Urothelium cell line (cell line): ENCODE measurements at places on chromosomes 3 and 15.

DNA sequence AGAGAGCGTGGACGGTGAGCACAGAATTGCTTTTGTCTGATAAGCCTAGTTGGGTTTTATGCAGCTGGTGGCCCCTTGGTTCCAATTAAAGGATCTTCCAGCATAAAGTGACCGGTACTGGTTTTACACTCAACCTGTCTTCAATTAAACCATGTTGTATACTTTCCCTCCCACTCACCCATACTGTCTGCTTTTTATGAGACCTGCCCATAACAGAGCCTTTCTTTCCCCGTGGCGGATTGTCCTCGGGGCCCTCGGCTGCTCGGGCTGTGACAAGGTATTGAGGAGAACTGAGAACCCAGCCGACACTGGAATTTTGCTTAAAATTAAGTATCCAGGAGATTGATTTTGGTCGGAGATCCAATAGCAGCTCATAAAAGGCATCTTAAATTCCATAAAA, 98.4 kb downstream of the TMEM266 start:
- DNase-seq, result no peak

GRCh38 chr15:80585544-80586018, 109.5 kb upstream of the ABHD17C start:
- no peak for DNase-seq

- peak; percentile 96 for DNase-seq
Measured at GRCh38 chr15:90249203-90249863, at the start of gene TTLL13. TTLL13 (plus strand) TSS chr15:90249556; CDS start chr15:90250631, 1,075 bp downstream.

DNA sequence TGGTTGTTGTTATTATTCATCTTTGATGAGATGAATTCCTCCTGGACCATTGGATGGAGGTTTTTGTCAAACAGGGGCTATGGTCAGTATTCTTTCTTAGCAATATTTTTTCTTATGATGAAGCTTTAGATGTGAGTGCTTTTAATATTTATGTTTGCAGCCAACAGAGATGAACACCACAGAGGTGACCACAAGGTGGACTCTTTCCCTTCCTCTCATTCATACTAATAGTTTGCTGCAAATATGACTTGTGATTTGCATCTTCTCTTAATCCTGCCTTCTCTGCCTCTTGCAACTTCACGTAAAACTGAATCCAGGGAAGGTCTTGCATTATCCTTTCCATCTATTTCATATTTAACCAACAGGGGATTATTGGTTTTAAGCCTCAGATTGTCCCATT, 473.1 kb upstream of the UBE2E2 start:
- peak; percentile 12 for DNase-seq

DNA sequence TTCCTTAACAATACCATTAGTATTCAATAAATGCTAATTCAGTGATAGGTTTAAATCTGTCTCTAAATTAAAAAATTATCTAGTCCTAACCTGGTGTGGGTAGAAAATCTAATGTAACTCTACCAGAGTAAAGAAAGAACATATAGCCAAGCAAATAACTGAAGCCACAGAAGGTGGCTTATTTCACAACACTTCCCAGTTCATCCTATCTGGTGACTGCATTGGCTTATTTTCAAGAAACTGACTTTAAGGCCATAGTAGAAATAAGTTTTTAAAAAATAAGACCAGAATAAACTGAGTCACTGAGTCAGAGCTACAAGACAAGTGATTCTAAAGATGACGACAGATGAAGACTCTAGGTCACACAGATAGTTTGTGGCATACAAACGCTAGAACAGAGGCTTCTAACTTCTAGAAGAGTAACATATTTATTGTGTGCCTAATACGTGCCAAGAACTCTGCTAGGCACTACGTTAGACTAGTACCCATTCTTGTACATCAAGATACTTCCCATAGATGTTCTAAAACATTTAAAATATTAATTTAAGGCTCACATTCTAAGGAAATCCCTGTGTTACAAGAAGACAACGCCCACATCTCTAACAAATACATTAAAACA, 25.9 kb downstream of the TMCC1 start:
- DNase-seq, result no peak

DNA sequence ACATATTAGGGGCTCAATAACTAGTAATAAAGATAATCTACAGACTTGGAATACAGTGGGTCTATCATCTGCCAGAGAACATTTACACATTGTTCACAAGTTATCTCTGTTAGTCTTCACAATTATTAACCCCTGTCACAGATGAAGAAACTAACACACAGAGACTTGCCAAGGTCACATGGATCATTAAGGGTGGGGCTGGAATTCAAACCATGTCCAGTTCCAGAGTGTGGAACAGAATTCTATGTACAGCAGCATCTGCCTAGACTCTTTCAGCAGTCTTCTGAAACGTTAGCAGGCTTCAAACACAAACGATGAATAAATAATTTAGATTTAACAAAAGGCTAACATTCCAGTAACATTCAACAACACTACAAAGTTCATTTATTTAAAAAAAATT, 673.9 kb upstream of the NR2F2 start:
- DNase-seq, result no peak

DNA sequence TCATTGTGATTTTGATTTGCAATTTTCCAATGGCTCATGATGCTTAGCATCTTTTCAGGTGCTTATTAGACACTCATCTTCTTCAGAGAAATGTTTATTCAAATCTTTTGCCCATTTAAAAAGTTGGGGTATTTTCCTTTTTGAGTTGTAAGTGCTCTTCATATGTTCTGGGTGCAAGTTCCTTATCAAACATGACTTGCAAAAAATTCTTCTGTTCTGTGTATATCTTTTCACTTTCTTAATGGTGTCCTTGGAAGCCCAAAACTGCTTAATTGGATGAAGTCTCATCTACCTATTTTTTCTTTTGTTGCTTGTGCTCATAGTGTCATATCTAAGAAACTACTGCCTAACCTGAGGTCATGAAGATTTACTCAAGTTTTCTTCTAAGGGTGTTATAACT, 332.8 kb downstream of the PLCL2 start:
- DNase-seq, result no peak

- no peak for DNase-seq
Measured at GRCh38 chr15:78070049-78070700, 7.3 kb downstream of the TBC1D2B start.

DNA sequence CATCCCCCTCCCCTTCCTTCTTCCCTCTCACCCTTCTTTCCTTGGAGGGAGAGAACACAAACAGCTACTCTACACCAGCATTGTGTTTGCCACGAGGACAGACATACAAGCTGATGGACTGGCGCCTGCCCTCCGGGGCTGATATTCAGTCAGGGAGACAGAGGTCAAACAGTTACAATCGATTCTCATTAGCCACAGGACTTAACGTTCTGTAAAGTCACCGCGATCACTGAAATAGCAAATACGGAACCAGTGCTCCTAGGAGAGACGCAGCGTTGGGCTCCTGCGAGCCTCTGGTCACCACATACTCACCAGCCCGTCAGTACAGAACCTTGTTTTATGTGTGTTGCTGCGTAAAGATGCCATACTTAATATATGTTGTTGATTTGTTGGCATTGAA, 108.8 kb downstream of the LRRK1 start:
- no peak for DNase-seq

DNA sequence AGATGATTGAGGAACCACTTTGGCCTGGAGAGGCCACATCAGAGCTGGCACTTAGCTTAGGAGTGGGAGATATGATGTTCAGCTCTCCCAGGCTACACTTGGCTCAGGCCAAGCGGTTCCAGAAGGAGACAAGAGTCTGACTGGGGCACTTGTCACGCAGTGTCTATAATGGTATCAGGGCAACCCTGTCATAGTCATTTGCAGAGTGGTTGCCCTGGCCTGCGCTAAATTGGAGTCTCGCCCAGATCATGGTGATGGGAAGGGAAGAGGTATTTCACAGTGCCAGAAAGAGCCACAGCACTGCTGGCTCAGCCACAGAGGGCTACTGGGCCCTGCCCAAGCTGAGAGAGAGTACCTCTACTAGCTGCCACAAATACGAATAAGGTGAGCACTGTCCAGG, 186.9 kb upstream of the CRBN start:
- no peak for DNase-seq

GRCh38 chr15:57914350-57915055, 151.0 kb downstream of the ALDH1A2 start:
- no peak for DNase-seq

GRCh38 chr3:95280711-95281352, 1218.0 kb downstream of the NSUN3 start:
- no peak for DNase-seq

DNA sequence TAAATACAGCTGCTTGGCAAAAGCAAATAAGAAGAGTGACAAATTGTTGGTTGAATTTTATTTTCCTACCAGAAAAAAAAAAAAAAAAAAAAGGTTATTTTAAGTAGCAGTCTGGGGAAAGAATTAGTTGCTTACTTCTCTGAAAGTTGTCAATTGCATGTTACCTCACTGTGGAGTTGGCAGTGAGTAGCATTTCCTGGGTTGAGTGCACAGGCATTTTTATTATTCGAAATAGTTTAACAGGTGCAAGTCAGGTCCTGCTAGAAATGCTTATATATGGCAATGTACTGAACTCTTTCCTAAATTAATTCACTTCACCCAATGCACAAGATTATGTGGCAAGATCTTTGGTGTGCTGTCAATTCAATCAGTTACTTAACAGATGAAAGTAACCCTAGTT, 680.6 kb downstream of the EPHA3 start:
- DNase-seq, result no peak

DNA sequence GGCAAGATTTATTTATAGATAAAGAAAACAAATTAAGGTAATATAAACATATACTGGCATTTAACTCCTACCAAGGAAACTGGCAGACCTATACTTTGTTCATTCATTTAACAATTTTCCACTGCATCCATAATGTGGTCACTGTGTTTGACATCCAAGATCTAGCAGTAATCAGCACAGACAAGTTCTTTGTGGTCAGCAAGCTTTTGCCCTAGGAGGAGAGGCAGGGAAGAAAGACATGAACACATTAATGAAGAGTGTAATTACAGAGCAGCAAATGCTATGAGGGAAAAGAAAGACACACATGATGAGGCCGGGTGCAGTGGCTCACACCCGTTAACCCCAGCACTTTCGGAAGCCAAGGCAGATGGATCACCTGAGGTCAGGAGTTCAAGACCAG, 34.4 kb downstream of the SUCLG2 start:
- no peak for DNase-seq

DNA sequence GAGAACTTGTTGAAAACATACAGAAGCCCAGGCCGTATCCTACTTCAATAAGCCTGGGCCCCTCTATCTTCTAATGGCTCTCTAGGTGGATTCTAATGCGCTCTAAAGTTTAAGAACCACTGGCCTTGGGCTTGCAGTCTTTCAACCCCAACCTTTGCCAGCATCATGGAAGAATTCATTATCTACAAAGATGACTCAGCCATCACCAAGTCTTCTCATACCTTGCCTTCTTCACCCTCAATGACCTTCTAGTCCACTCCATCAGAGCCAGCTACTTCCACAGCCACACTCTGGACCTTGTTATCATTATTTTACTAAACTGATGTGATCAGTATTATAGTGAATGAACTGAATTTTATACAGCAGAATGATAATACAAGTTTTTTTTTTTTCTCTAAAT, 16.9 kb upstream of the TIPARP start:
- no peak for DNase-seq

DNA sequence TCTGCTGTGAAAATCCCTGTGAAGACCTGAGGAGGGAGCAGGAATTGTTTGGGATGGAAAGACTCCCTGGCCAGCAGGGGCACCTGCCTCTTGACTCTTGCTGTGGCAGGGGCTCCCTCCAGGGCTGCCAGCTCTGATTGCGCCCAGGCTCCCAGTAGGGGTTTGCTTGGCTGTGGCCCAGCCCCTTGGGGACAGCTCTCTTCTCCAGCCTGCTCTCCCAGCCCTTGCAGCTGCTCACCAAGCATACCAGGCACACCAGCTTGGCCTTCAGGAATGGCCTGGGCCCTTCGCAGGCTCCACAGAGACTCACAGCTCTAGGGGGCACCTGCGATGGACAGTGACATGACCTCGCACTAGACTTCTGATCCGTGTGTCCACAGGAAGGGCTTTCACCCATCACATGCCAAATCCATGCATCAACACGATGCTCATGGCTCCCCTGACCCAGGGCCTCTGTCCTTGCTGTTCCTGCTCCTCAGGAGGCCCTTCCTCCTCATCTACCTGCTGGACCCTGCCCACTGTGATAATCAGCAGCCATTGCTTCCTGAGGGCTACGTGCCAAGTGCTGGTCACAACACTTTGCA, 61.8 kb downstream of the SCN5A start:
- no peak for DNase-seq

- no peak for DNase-seq
Measured at GRCh38 chr3:149654188-149654601, 3.6 kb downstream of the WWTR1 start.

GRCh38 chr3:55490276-55490913, 3.3 kb upstream of the WNT5A start:
- no peak for DNase-seq

- no peak for DNase-seq
Measured at GRCh38 chr3:152069871-152070270, 196.4 kb downstream of the SUCNR1 start.

DNA sequence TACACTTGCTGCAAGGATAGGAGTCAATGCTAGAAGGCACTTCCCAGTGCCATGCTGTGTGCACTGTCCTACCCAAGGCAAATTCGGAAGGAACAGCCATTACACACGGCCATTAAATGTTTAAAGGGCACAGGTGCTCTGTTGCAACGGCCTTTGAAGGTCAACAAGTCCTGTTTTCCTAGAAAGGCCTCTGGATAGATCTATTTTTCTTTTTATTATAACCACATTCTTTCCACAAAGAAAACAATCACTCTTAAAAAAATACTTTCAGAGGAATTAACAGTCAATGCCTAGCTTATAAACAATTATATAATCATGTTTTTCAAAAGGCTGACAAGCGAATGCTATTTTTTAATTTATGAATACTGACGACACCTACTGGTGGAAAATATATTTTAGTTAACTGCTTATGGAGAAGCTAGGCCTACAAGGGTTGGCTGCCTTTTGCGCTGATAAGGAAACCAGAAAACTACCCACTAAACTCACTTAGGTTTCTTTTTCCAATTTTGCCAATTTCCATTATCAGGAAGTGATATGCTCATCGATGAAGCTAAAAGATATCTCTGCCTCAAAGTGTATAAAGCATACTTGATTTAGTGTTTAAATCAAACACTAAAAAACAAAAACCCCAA, 2.4 kb downstream of the ARHGEF3 start:
- peak; percentile 39 for DNase-seq

GRCh38 chr3:28039829-28040228, 201.6 kb upstream of the CMC1 start:
- DNase-seq, result no peak

GRCh38 chr3:14297305-14297704, 105.1 kb upstream of the SLC6A6 start:
- no peak for DNase-seq
